Sigmoid colon (tissue), 7 donors: ENCODE measurements at places on chromosomes 5 and 9.

DNA sequence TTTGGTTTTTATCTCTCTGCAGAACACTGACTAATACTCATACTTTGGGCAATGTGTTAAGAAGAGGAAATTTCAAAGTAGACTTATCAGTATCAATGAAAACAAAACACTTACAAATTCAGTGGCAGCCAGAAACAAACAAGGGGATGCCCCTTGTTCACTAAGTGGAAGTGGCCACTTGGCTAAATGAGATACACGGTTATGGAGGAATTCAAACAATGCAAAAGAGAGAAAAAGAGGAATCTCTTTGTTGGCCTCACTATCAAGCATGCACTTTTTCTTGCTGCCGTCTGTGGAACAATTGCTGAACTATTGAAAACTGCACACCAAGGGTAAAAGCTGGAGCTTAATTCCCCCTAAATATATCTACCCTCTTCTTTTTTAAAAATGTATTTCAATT lies 2044.9 kb upstream of the CDH6 start:
- no peak for DNase-seq

DNA sequence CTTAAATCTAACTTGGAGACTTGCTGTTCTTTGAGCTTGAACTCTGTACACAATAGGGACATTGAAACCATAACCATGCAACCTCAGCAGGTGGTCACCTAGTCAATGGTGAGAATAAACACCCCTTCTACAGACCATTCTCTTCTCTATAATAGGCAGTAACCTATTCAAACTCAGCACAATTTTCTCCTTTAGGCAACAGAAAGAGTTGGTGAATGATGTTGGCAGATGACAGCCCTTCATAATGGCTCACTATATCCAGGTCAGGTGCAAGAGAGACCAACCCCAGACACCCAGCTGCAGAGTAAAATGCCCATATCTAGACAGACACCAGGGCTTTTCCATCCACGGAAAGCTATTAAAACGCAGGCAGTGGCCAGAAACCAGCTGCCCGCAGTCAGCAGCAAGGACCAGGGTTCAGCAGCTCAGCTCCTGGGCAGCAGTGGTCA lies 106.7 kb downstream of the SERINC5 start:
- DNase-seq: no peak

- DNase-seq: no peak
Measured at GRCh38 chr9:133564451-133565116, 30.1 kb downstream of the ADAMTSL2 start.

- DNase-seq: no peak
Measured at GRCh38 chr5:53891159-53891558, 330.7 kb downstream of the NDUFS4 start.

DNA sequence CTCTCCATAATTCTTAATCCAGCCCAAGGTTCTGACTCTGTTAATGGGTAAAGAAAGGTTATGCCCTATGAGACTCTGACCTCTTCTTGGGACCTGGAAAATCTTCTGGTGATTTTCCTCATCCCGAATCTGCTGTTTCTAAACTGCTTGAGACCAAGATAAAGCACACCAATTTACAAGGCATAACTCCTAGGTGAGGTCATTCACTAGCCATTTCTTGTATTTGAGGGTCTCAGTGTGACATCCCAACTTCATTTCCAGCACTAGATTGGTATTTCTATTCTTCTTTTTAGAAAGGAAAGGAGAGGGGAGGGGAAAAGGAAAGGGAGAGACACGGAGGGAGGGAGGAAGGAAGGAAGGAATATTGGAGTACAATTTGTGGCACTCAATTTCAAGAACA lies 51.6 kb downstream of the SLC1A1 start:
- DNase-seq: no peak

GRCh38 chr5:61385627-61386026 lies 53.6 kb downstream of the ZSWIM6 start:
- DNase-seq: no peak

- DNase-seq: no peak
Measured at GRCh38 chr9:6072453-6072852, 57.0 kb upstream of the RANBP6 start.

DNA sequence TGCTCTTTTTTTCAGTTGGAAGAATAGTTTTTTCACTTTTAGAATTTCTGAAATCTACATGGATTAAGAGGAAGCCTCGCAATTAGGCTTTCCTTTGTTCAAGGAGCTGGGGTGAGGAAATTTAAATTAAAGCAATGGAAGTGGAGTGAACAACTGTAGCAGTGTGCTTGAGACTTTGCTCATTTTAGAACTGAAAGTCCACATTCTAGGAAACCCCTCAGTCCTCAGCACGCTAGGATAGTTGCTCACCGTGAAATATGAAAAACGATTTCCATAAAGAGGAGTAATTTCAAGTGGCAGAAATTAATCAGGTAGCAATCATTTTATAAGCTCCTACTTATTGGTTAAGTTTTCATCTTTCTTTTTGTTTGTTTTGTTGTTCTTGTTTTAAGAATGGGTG lies 243.0 kb upstream of the ITGA1 start:
- DNase-seq: no peak

- peak; percentile 64 for DNase-seq
Measured at GRCh38 chr5:125835293-125836172, 587.7 kb upstream of the GRAMD2B start.

DNA sequence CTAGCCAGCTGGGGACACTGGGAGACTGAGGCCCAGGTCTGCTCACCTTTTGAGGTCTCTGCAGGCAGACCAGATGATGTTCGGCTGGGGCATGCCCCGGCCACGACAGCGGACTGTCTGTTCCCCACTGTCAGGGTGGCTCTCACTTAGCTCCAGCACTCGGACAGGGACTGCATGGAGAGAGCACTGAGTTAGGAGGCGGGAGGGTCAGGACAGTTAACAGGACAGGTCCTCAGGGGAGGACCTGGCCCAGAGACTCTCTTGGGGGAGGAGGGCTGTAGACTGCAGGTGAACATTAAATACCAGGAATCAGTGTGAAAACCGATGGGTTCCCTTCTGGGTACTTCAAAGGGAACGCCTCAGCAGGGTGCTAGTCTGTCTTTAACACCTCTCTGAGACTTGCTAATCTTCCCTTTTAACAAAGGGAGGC lies 25.1 kb downstream of the PDGFRB start:
- no peak for DNase-seq

GRCh38 chr5:651296-652022 lies 39.3 kb downstream of the CEP72 start:
- peak; percentile 28 for DNase-seq

GRCh38 chr9:136171009-136171800 lies 33.7 kb downstream of the LHX3 start:
- no peak for DNase-seq

DNA sequence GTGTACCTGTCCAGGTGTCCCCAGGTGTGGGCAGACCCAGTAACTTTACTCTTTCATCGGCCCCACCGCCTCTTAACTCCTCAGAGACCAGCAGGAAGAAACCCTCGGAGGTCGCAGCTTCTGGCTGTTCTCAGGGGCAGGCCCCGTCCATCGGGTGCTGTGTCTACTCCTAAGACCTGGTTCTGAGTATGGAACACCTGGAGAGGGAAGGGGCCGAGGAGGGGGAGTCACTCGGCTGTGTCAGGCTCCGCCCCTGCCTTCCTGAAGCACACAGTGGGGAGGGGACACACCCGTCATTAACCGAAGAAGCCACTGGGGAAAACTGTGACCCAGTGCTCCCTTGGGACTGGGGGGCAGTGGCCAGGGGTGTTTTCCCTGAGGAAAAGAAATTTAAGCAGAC lies 22.3 kb downstream of the NTNG2 start:
- no peak for DNase-seq

- no peak for DNase-seq
Measured at GRCh38 chr5:96220610-96221390, 212.2 kb downstream of the PCSK1 start.

DNA sequence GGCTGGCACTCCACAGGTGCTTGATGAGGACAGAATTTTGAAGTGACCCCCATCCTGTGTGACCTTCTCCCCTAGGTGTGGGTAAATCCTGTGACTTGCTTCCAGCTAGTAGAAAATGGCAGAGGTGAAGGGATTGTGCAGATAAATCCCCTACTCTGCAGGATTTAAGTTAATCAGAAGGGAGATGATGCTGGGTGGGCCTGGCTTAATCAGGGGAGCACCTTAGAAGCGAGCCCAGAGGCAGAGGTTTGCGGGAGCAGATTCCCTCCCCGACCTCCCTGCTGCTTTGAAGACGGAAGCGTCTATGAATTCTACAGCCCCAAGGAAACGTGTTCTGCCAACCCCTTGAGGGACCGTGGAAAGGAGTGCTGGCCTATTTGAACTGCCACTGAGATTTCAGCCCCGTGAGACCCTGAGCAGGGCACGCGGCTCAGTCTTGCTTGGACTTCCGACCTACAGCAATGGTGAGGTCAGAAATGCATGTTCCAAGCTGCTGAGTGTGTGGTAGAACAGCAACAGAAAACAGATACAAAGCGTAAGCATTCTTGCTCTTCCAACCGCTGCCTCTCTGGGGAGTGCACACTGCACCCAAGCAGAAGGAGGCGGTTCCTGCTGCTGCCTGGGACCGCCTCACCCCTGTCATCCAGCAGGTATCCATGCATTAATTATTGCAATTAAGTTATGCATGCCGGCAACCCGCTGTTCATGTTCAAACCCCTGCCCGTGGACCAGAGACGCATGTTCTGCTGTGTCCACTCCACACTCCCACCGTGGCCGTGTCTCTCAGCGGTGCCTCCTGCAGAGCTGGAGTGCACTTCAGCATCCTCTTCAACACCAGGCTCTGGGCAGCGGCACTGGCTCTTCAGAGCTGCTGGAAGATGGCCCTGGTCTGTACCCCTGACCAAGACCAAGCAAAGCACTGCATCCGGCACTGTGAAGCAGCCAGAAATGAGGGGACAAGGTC lies 54.6 kb upstream of the RXRA start:
- no peak for DNase-seq

GRCh38 chr5:155783246-155783645 lies 543.7 kb upstream of the SGCD start:
- no peak for DNase-seq
